ENCODE measurements at places on chromosomes 1 and 21.

DNA sequence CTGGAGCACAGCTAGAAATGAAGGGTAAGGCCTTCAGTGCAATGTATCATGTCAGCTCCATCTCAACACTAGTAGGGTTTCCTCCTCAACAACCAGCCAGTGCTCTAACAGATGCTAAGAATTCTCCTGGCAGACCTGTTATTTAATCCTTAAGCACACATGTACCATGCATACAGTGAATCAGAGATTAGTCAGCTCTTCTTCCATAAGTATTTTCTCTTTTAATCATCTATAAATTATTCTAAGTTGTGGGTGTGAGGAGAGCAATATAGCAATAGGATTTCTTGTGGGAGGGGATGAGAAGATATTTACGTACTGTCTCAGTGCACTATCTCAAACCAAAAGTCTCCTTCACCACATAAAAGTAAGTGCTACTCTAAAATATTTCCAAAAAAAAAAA is 95.3 kb downstream of the COP1 start:
- DNase-seq, result no peak

DNA sequence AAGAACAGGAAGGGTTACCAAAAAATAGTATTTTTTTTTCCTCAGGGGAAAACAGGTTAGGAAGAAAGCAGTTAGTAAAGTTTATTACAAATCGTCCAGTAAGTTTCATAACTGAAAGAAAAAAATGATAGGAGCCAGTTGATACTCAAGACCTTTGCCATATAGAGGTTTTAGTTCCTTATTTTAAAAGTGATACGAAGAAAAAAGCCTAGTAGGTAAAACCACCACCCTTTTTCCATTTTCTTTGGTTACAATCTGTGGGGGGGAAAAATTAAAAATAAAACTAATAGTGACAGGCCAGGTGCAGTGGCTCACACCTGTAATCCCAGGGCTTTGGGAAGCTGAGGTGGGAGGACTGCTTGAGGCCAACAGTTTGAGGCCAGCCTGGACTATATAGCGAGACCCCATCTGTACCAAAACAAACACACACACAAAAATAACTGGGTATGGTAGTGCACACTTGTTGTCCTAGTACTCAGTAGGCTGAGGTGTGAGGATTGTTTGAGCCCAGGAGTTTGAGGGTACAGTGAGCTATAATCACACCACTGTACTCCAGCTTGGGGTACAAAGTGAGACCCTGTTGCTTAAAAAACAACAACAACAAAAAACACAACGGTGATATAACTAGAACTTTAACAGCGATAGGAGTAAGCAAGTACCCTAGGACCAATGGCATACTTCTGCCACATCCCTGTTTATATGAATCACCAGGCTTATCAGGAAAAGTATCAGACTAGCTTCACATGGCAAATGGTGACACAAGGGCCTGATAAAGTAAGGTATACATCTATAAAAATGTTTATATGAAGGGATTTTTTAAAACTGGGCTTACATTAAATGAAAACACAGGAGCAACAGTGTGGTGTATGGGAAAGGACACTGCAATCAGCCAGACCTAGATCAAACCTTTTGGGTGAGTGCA is 5.4 kb downstream of the TMEM59 start:
- DNase-seq, result no peak

GRCh38 chr1:115241309-115241708 is 96.7 kb downstream of the NGF start:
- no peak for DNase-seq

GRCh38 chr1:84758968-84759491 is 68.8 kb upstream of the SSX2IP start:
- DNase-seq, result no peak

DNA sequence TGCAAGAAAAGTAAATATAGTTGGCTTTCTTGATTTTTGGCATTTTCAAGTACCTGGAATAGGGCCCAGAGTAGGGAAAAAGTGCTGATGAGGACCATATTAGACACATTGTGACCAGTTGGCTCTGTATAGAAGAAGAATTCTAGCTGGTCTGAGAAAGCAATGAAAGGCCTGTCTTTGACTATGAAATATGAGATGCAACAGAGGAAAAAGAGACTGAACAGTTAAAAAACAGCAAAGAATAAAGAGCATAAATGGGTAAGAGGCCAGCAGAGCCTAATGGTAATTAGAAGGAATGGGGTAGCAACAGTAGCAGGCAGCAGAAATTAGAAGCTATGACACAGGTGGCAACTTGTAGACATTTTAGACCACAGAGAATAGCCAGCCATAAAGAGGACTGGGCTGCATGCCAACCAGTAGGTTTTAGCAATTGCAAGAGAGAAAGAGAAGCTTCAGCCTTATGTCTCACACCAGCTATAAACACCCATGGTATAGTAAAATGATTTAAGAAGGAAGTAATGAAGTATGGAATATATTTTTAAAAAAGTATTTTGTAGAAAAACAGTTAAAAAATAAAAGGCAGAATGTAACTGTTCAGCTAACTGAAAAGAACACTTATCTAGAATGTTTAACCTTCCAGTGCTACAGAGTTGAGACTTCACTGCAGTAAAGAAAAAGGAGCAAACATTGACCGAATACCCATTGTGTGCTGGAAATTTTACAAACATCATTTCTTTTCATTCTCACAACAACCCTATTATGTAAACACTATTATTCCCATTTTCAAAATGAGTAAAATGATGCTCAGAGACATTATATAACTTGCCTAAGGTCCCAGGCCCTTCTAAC is 114.1 kb downstream of the LHX4 start:
- DNase-seq, result no peak

DNA sequence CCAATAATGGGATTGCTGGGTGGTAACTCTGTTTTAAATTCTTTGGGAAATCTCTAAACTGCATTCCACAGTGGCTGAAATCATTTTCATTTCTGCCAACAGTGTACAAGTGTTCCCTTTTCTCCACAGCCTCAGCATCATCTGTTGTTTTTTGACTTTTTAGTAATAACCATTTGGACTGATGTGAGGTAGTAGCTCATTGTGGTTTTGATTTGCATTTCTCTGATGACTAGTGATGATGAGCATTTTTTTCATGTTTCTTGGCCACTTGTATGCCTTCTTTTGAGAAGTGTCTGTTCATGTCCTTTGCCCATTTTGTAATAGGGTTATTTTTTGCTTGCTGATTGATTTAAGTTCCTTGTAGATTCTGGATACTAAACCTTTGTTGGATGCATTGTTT is 131.9 kb upstream of the B3GALT2 start:
- no peak for DNase-seq

GRCh38 chr21:37873655-37874054 is 42.6 kb downstream of the KCNJ6 start:
- no peak for DNase-seq

- DNase-seq, result no peak
Observed at GRCh38 chr1:1781526-1781903, 3.2 kb upstream of the NADK start.

DNA sequence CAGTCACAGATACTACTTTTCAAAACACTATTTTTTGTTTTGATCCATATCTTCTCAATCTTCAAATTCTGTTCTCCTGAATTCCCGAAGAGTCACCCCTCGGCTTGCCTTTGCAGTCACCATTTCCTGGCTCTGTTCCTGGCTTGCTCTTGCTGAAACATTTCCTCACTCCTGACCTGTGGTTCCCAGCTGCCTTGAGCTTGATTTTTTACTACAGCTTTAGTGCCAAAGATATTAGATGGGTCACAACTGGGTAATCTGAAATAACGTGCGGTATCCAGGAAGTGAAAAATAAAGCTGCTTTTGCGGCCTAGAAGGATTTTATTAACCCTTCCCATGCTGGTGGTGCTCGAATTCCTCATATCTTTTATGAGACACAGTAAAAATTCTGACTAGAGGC is 318.8 kb downstream of the PCP4 start:
- DNase-seq, result no peak

GRCh38 chr1:191508239-191508638 is 650.0 kb upstream of the RGS18 start:
- no peak for DNase-seq

DNA sequence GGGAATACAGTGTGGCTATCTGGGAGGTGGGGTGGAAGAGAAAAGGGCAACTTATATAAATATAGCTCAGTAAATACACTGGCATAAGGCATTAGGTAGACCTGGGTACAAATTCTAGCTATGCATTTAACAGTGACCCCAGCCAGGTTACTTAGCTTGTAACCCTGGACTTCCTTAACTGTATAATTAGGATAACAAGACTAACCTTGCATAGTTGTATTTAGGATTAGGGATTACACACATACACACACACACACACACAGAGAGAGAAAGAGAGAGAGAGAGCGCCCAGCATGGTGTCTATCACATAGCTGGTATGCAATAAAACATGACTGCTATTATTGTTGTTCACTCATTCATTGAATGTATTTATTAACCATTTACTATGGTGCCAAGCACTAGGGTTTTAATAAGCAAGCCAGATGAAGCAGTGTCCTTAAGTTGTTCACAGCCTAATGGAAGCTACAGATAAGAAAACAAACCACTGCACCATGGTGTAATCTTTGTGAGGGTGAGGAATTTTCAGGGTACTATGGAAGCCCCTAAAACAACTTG is 251.4 kb downstream of the ZNF648 start:
- no peak for DNase-seq

GRCh38 chr1:77876884-77877283 is 11.5 kb upstream of the NEXN start:
- no peak for DNase-seq
